Cerebellar nuclear complex (tissue), 1 donor: ENCODE measurements at places on chromosomes 1 and 21.

DNA sequence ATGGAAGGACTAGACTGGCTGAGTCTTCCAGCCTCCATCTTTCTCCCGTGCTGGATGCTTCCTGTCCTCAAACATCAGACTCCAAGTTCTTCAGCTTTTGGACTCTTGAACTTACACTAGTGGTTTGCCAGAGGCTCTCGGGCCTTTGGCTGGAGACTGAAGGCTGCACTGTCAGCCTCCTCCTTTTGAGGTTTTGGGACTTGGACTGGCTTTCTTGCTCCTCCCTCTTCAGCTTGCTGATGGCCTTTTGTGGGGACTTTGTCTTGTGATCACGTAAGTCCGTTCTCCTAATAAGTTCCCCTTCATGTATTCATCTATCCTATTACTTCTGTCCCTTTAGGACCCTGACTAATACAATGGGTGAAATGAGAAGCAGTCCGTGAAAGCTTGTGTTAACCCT, 196.4 kb downstream of the KAZN start:
- no peak for DNase-seq

- no peak for DNase-seq
These were observed 57.6 kb upstream of the TMPRSS2 start for GRCh38 chr21:41565550-41565949.

GRCh38 chr1:150194381-150195031, 41.4 kb downstream of the ANP32E start:
- no peak for DNase-seq

DNA sequence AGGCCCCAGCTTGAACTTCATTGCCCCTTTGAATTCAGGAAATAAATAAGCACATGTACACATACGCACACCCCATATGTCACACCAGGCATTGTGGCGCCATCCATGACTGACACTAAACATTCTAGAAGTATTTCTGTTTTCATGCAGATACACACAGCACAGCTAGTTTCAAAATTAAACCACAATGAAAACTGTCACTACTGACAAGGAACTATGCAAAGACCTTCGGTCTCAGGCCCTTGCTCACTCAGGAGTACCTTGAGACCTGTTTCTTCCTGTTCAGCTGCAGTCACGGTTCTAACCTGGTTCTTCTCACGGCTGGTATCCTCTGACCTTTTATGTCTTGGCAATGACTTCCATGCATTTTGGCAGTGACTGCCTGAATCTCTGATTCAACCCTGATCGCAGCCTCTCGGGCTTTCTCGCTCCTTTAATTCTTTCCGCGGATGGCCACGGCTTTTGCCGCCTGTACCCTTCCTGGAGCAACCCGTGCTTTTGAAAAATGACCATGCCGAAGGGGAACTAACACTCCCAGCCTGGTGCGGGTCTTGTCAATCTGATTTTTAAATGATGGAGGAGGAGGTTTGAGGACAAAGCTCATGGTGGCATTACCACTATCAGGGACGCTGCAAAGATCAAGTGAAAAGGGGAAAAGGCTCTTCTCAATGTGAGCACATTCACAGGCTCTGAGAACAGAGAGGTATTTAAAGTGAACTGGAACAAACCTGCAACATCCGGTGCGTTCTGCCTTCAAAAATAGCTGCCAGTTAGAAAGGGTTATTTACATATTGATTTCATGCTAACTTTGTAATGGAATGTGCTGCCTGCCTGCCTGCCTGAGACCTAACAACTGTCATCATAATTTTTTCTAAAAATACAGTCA, 384.6 kb downstream of the RRAGC start:
- DNase-seq = no peak

DNA sequence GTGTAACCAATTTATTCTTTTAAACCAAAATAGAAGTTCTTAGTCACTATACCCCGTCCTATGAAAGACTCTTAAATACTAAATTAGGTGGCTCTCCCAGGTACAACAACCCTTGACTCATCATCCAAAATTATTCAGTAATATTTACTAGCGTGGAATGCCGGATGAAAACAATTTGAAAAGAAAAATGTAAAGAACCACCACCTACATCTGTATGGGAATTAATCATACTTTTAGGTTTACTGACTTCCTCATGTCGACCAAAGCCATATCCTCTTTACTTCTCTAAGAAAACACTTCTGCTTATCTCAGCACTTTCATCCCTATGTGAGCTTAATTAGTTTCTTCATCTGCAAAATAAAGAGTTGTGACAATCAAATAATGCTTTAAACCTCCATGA, 139.6 kb downstream of the AKT3 start:
- DNase-seq = no peak

- no peak for DNase-seq
These were observed 21.4 kb downstream of the SLC2A7 start for GRCh38 chr1:9004700-9005394.

- DNase-seq = no peak
These were observed 24.6 kb upstream of the ENAH start for GRCh38 chr1:225677350-225678124.

- DNase-seq = no peak
These were observed 468 bp upstream of the ABCA4 start for GRCh38 chr1:94121411-94121821.

GRCh38 chr1:209704584-209704983, at the start of gene HSD11B1:
Gene HSD11B1, plus strand, starts transcription at chr1:209704846. Its CDS starts 97 bp downstream, at chr1:209704943.
- no peak for DNase-seq

- DNase-seq = no peak
These were observed 10.7 kb downstream of the SEMA6C start for GRCh38 chr1:151135433-151136385.

- DNase-seq = no peak
These were observed 595.9 kb downstream of the AJAP1 start for GRCh38 chr1:5250336-5250735.

DNA sequence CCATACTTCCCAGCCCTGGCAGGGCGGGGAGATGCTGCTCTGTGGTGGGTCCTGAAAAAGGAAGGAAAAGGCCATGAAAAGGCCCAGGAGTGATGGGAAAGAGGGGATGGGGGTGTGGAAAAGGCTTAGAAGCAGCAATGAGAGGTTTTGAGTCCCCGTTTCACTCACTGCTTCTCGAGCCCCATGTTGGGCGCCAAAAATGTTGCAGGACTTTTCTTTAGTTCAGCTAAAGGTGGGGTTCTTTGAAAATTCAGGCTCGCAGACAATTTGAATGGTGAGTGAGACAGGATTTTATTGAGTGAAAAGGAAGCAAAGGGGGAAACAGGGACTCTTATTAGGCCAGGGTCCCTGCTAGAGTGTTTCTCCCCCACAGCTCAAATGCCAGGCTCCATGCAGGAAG, 93.1 kb downstream of the MRPS6 start:
- no peak for DNase-seq

GRCh38 chr21:37452227-37452626, 85.7 kb downstream of the DYRK1A start:
- no peak for DNase-seq

- DNase-seq = no peak
These were observed 115.7 kb downstream of the CENPF start for GRCh38 chr1:214718724-214719123.

GRCh38 chr1:244329591-244330317, 122.0 kb downstream of the ADSS2 start:
- no peak for DNase-seq

- DNase-seq = no peak
These were observed 24.0 kb upstream of the LIN9 start for GRCh38 chr1:226332947-226333346.

GRCh38 chr1:186424539-186424938, 36.4 kb downstream of the PDC start:
- no peak for DNase-seq

- DNase-seq = no peak
These were observed 81.5 kb downstream of the PTGER3 start for GRCh38 chr1:70966018-70966638.

- no peak for DNase-seq
These were observed 1.5 kb upstream of the CD160 start for GRCh38 chr1:145717833-145718232.
